Lung (tissue), 17 donors: ENCODE measurements at places on chromosomes 2 and 18. TPM values are rescaled to one million over a fixed set of nuclear protein-coding genes. Genes with fewer than 3 reads are reported as not detected.

Gene MYL12B
- 538 TPM for polyA plus RNA-seq

- no peak overlapping the region for H3K4me3 ChIP-seq
- no peaks in the 10 kb centered on the region for H3K36me3 ChIP-seq
- H3K27me3 ChIP-seq: no peaks in the 10 kb centered on the region
- DNase-seq: no peak
- no peak overlapping the region for H3K27ac ChIP-seq
Measured at GRCh38 chr2:213863541-213863940, 547.3 kb upstream of the VWC2L start.

GRCh38 chr2:133424876-133425275 is 143.4 kb downstream of the NCKAP5 start:
- no peak overlapping the region for H3K27ac ChIP-seq
- DNase-seq: no peak
- H3K27me3 ChIP-seq: no peaks in the 10 kb centered on the region
- no peaks in the 10 kb centered on the region for H3K36me3 ChIP-seq
- no peak overlapping the region for H3K4me3 ChIP-seq
- peaks cover 10% of the 10 kb centered on the region for H3K4me1 ChIP-seq

- no peaks in the 10 kb centered on the region for H3K4me1 ChIP-seq
- H3K4me3 ChIP-seq: no peak overlapping the region
- DNase-seq: no peak
- H3K27me3 ChIP-seq: no peaks in the 10 kb centered on the region
Measured at GRCh38 chr18:50441501-50441900, 66.7 kb downstream of the SKA1 start.

- no peak overlapping the region for H3K4me3 ChIP-seq
- no peaks in the 10 kb centered on the region for H3K36me3 ChIP-seq
- H3K27me3 ChIP-seq: no peaks in the 10 kb centered on the region
- H3K27ac ChIP-seq: no peak overlapping the region
Measured at GRCh38 chr18:58529714-58530354, 99.1 kb downstream of the ALPK2 start.
